ENCODE measurements at places on chromosomes 5 and 9. TPM values are rescaled to one million over a fixed set of nuclear protein-coding genes. Genes with fewer than 3 reads are reported as not detected.

GRCh38 chr9:85987236-85987635 is 46.3 kb downstream of the NAA35 start:
- no peak for DNase-seq

GRCh38 chr9:104779334-104779733 is 15.4 kb downstream of the NIPSNAP3B start:
- no peak for DNase-seq

DNA sequence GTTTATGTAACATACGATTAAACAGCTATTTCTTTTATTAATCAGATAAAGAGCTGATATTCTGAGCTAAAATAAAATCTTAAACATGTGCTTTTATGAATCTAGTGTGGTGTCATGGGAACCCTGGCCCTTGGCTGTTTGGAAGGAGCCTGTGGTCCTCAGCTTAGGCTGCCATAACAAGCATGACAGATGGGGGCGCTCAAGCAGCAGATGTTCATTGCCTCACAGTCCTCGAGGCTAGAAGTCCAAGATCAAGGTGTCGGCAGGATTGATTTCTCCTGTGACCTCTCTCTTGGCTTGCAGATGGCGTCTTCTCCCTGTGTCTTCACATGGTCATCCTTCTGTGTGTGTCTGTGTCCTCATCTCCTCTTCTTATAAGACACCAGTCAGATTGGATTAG is 448.2 kb downstream of the GADD45G start:
- no peak for DNase-seq

KCNV2 gene
- not detected for total RNA-seq

MZB1 gene
- total RNA-seq, result not detected
